ENCODE measurements at places on chromosomes 2 and 18.

DNA sequence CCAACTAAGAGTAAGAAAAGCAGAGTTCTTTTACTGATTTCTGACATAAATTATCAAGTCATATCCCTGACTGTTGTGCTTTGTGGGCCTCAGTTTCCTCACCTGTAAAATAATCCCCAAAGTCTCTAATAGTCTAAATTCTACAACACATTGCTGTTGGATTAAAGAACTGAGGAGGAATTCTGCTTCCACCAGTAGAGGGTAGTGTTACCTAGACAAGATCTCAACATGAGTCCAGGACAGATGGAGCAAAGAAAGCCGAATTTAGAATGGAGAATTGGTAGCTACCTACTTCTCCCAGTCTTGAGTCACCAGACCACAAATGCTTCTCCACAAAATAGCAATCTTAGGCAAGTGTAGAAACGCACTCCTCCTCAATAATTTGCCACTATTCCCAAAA, 462.5 kb upstream of the FSHR start:
- no peak for DNase-seq

GRCh38 chr18:49584394-49584793, 22.5 kb downstream of the LIPG start:
- no peak for DNase-seq

GRCh38 chr2:204237416-204237815, 300.9 kb downstream of the ICOS start:
- DNase-seq = no peak

DNA sequence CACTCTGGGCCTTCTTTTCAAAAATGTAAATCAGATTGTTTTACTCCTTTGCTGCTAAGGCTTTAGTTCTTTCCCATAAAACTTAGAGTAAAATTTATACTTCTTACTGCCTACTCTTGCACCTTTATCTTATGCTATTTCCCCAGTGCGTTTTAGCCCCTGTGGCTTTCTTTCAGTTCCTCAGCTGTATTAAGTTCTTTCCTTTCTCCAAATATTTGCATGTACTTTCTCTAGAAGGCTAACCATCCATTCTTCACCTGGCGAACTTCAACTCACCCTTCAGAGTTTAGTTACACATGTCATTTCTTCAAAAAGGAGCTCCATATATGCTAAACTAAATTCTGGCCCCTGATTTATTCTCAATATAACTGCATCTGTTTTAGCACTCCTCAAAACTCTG, 160.7 kb downstream of the FSHR start:
- no peak for DNase-seq

GRCh38 chr2:149652926-149653325, 65.4 kb upstream of the MMADHC start:
- DNase-seq = no peak

DNA sequence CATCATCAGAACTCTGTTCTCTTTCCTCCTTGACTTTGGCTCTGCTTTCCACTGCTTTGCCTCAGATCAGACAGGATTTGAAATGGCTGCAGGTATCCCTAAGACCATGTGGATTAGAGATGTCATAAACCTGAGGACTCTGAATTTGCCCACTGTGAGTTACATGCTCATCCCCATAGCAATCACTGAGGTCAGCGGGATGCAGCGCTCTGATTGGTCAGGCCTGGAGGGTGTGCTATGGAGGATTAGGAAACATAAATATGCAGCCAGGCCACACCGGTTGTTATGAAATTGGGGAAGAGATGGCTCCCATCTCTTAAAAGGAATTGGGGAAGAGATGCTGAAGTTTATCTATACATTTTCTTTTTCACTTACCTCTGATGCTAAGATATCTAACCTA, 73.7 kb upstream of the DNAJC10 start:
- peak; percentile 5 for DNase-seq

GRCh38 chr18:48676346-48676745, 137.5 kb downstream of the CTIF start:
- no peak for DNase-seq

DNA sequence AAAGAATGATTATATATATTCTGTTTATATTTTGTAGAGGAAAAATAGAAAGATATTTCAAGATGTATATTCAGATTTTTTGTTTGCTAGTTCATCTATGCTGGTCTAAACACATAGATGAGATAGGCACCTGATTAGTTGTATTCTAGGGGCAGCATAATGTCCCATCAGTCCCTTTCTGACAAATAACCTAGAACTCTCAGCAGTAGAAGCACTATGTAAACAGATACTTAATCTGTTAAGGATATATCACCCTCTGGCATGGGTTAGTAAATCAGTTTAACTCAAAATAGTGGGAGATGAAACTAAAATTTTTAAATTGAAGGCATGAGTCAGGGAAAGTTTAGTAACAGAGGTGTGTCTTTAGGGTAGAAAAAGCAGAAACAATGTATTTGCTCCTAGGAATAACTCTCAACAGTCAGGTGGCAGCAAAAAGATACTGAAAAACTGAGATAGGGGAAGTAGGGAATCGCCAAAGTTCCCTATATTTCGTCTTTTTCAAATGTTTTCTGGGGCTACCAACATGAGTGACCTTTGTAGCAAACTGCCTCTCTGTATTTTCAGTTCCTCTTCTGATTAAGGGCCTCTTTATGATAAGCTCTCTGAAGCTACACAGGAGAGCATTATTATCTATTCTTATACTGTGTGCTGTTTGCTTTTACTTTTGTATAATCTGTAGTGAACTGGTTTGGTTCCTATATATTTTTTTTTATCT, 5.7 kb downstream of the PPP1R1C start:
- no peak for DNase-seq

DNA sequence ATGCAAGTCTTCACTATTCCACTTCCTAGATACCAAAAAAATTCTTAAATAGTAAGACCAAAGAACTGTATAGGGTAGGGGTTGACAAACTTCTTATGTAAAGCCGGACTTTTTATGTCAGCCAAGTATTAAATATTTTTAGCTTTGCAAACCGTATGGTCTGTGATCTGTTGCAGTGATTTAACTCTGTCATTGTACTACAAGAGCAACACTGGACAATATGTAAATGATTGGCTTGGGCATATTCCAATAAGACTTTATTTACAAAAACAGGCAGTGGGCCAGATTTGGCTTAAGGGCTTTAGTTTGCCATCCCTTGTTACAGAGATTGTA, 48.0 kb downstream of the MGAT5 start:
- no peak for DNase-seq

GRCh38 chr18:4405965-4406364, 49.1 kb downstream of the DLGAP1 start:
- DNase-seq = no peak

DNA sequence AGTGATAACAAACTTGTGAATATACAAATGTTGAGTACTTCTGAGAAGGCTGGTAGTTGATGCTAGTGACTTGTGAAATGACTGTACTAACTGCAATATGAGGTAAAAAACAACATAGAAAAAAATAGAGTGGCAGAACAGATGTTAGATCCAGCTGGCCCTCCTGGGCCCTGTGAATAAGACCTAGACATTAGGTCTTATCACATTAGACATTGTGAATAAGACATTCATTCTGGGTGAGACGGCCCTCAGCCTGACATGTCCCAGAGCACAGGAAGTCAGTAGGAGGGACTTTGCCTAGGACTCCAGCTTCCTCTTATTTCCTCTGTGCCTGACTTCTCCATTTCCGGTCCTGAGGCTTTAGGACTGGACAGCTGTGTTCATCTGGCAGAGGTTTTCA, 22.9 kb downstream of the DOK1 start:
- DNase-seq = no peak

DNA sequence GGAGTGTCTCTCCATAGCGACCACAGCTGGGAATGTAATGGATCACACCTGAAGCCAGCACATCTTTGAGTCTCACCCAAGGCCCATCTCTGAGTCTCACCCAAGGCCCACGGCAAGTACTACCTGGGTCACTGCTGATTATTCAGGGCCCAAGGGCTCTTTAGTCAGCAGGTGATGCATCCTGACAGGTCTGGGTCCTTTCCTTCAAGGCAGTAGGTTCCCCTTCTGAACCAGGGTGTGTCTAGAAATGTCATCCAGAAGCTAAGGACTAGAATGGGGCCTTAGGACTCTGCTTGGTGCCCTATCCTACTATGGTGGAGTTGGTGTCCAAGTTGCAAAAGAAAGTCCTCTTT, 248.1 kb downstream of the ZNF385B start:
- no peak for DNase-seq

DNA sequence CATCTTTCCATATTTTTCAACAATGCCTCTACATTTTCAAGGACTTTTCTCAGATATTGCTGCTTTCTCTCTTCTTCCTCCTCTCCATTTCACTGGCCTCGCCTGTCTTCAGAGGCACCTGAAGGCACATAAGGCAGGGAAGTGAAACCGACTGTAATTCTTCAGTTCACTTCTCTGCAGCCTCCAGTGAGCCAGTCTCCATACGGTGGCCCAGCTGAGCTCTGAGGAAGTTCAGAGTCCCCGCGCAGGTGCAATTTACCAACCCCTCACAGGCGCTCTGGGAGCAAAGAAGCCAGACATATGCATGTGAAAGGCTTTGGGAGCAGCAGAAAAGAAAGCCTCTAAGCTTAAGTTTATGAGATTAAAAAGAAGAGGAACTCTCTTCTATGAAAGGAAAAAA, 12.4 kb downstream of the KLHL14 start:
- DNase-seq = no peak

GRCh38 chr2:57084697-57085281, 901.0 kb downstream of the CCDC85A start:
- DNase-seq = no peak

- no peak for DNase-seq
These were observed 86.9 kb upstream of the RBBP8 start for GRCh38 chr18:22846088-22846683.

GRCh38 chr2:162037886-162038285, 36.1 kb downstream of the DPP4 start:
- no peak for DNase-seq

DNA sequence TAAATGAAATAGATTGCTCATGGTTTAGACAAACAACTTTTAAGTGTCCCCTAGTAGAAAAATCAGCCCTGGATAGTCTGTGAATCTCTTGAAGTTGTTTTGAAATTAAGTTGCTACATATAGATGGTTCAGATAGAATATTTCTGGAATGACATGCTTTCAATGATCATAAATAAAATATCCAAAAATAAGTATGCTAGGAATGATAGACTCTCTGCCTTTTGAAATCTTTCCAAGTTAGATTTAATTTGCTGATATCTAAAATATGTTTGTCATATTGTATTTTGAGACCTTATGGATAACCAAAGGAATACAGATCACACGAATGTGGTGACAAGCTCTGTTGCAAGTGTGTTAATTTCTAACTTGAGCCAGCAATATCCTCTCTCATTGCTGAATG, 488.7 kb downstream of the THSD7B start:
- no peak for DNase-seq

DNA sequence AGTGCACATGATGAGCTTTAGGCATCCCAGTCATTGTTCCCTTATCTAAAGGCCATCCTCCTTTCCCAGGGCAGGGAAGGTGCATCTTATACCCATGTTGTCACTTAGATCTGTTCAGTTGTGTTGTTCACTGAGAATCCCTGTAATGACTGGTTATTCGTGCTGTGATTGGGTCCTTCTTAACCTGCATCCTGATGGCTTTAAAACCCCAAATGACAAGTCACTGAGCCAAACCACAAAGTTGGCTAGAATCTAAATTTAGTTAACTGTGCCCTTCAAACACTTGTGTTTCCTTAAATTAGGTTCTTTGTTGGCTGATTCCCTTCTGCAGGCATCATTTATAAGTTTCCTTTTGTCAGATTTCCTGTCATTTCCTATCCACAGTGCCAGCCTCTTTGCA, 58.5 kb upstream of the SLC16A14 start:
- no peak for DNase-seq

GRCh38 chr2:102344397-102344796, 11.2 kb upstream of the IL18R1 start:
- no peak for DNase-seq

DNA sequence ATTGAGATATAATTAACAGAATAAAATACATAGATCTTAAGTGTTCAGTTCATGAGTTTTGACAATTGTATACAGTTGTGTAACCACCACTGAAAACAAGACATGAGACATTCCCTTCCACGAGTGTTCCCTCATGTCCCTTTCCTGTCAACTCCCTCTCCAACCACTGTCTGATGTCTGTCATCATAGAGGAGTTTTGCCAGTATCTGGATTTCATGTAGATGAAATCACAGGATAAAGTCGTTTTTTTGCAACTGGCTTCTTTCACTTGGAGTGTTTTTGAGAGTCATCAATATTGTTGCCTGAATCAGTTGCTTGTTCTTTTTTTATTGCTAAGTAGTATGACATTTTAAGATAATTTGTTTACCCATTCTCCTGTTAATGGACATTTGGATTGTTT, 52.7 kb downstream of the RBMS1 start:
- DNase-seq = no peak

GRCh38 chr2:239355724-239356123, 45.1 kb downstream of the HDAC4 start:
- no peak for DNase-seq

GRCh38 chr2:128940378-128940777, 621.7 kb upstream of the HS6ST1 start:
- DNase-seq = no peak

DNA sequence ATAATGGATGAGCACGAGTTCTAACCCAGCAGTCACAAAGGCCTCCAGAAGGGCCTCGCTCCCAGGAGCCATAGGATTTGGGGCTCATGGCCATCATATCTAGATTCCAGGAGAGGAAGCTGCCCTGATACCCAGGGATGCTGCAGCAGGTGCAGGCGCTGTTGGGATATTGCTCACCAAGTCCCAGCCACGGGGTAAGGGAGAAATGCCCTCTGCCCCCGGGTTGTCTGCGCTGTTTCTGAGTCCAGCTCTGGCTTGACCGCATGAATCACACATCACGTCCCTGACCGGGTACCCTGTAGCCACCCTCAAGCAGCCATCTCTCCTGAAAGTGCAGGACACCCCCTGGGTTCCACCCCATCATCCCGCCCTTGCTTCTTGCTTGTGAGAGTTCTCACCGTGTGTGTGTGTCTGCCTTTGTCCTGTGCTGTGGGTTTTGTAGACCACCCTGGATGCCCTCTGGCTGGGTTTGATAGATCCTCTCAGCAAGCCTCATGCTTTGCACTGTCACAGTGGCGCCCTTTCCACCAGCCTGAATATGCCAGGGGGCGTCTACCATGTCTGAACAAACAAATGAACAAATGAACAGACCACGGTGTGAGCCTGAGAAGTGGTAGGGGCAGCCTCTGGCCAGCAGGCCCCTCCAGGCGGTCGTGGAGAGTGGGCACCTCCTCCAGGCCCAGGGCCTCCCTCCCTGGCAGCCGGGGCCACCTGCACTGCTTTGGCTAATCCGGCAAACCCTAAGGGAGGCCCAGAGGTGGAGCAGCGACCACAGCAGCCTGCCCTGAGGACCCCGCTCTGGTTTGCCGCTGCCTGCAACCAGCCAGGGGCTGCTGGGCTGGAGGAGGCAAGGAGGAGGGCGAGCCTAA, 32.1 kb downstream of the ADRA2B start:
- DNase-seq = no peak

GRCh38 chr2:64819774-64820688, 166.3 kb upstream of the SERTAD2 start:
- peak; percentile 44 for DNase-seq

DNA sequence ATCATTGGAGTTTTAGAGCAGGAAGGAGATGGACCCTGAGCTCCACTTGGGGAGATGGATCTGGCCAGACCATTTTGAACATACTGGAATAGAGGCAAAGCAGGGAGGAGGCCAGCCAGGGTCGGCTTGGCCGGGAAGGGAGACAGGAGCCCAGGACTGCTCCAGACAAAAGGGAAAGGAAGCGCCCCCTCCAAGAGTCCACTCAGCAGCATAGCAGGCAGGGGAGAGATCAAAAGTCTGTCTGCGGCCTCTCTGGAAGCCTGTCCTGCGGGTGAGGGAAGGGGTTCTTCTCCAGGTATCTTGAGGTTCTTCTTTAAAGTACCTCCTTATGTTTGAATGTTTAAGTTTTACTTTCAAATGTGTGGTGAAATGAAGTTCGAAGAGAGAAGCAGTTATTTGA, 126.1 kb downstream of the GBX2 start:
- no peak for DNase-seq
